ENCODE measurements at places on chromosomes 7 and 10.
A peak's percentile ranks its signal among the peaks of the same experiment; 100 is the strongest.

DNA sequence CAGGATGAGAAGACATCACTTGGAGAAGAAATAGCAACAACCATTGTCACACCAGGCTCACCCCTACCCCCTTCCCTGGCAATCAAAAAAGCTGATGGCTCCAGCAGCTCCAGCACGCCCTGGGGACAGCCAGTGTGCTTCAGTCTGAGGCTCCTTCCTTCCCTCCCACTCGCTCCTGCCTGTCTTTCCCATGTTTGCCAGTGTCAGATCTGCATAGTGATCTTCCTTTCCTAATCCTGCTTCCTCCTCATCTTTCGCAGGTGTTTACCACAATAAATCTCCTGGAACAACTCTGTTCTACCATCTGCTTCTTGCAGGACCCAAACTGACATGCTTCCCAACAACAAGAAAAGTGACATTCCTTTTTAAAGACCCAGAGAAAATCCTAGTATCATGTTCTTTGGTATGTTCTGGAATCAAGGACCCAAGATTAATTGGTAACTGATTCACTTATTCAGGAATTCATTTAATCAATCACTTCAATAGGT lies 57.1 kb downstream of the STEAP1B start:
- no peak for DNase-seq

GRCh38 chr10:37549054-37549453 lies 308.4 kb downstream of the ZNF248 start:
- no peak for DNase-seq

DNA sequence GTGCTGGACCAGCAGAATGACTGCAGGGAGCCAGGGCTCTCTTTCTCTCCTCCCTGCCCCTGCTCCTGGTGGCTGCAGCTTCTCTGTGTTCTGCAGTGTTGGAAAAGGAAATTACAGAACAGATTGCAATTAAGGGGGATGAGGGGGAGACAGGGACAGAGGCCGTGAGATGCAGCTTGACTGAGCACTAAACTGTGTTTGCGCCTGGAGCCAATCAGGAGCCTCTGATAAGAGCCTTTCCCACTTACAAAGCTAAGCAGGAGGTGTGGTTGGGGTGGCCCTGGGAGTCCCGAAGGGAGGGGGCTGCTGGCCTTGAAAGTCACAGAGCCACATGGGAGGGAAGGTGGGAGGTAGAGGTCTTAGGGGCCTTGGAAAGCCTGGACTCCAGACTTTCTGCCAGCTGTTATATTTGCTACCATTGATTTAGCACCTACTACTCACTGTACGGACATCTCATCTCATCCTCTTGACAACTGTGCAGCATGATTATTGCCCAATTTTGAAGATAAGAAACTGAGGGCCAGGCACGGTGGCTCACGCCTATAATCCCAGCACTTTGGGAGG lies 26.7 kb downstream of the TRIM8 start:
- no peak for DNase-seq

- no peak for DNase-seq
Observed at GRCh38 chr10:114232561-114233176, 6.4 kb upstream of the VWA2 start.

DNA sequence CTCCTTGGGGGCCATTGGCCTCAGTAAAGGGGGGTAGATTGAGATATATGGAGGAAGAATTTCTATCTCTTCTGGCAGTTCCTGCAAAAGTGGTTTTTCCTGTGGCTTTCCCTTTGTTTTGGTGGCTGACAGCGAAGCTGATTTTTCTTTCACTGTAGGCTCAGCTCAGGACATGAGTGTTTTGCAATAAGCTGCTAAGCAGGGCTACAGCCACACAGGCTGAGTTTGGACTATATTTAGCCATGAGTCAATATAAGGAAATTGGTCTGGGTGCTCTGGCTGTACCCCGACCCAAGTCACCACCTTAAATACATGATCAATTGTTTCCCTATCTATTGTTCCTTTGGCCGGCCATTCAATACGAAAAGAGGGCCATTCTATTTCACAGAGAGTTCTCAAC lies 212.7 kb upstream of the KCND2 start:
- no peak for DNase-seq

DNA sequence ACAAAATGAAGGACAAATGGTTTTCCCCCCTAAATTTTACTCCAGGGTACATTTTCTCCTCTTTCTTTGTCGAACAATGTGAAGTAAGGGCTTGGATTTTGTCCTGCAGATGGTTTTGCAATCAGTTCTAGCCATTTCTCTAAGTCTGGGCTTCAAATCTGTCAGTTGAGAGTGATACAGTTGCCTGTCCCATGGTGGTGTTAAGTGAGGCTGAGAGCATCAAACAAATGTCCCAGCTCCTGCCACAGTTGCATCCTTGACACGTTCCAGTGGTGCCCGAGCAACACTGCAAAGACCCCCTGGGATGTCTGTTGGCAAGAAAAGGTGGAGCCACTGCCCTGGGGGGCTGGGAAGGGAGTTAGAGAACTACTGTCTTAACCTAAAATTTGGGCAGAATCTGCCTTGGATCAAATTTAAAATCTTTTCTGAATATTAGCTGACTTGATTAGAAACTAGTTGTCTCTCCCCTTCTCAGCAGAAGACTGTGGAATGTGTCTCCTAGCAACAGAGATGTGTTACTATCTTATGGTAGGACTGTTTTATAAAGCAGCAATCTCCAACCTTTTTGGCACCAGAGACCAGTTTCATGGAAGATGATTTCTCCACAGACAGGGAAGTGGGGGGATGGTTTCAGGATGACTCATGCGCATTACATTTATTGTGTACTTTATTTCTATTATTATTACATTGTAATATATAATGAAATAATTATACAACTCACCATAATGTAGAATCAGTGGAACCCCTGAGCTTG lies 102.0 kb upstream of the STEAP1B start:
- peak; percentile 72 for DNase-seq
